Aorta (tissue), 5 donors: ENCODE measurements at places on chromosomes 1 and 21. TPM values are rescaled to one million over a fixed set of nuclear protein-coding genes. Genes with fewer than 3 reads are reported as not detected.

- DNase-seq, result no peak
These were observed 333.8 kb downstream of the KIF26B start for GRCh38 chr1:245488346-245489129.

The HSF2BP gene
- total RNA-seq, result not detected

The KDF1 gene
- total RNA-seq, result not detected

GRCh38 chr1:118535901-118536300 is 350.9 kb upstream of the SPAG17 start:
- no peak for DNase-seq

The GJA8 gene
- total RNA-seq, result not detected

GRCh38 chr1:14811573-14811972 is 213.1 kb downstream of the KAZN start:
- no peak for DNase-seq

DNA sequence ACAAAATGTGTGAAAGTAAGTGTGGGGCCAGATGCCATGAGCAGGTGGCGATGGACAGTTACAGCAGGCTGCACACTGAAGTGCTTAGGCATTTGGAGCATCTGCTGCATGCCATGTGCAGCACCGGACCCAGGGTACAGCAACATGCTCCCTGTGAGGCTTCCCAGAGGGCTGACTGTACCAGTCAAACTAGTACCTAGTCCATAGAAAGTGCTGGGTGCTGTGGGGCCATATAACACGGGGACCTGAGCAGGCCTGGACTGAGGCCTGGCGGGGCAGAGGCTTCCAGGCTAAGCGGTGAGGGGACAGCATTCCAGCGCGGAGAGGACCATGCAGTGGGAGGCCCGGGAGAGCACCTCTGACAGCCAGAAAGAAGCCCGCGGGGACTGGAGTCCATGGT is 29.9 kb upstream of the PKP1 start:
- no peak for DNase-seq

The TLR5 gene
- total RNA-seq, result 20.9 TPM

DNA sequence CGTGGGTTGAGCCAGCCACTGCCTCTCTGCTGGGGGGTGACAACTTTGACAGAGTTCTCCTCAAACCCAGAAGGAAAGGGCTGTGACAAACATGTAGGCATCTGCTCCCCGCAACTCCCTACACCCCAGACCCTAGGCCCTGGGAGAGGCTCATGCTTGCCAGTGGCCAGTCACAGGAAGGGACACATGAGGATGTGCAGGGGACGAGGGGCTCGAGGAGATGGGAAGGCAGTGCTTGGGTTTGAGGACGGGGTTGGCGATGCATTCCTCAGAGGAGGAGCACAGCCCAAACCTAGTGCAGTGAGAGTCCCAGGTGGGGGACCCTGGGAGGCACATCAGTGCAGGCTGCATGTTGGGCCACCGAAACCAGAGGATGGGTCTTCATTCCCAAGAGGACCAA is 62.1 kb downstream of the STUM start:
- DNase-seq, result no peak

The PRAMEF33 gene
- total RNA-seq, result not detected

DNA sequence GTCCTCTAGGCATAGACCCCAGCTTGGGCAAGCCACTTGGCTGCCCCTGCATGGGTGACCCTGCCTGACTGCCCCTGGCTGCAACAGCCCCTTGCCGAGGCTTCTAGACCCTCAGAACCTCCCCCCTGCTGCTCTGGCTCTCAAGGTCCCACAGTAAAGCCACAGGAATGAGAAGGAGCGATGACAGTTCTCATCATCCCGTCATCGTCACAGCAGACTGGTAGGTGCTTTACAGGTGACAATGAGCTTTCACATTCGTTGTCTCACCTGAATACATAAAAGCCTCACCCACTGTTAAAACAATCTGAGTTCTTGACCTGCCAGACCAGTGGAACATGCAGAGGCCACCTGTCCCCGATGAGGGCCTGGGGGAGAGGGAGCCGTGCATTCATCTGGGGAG is 36.0 kb upstream of the GPR157 start:
- no peak for DNase-seq

- DNase-seq, result no peak
These were observed 45.3 kb downstream of the KCNC4 start for GRCh38 chr1:110255392-110255787.

GRCh38 chr21:31204801-31205200 is 139.3 kb downstream of the TIAM1 start:
- no peak for DNase-seq

GRCh38 chr1:61067446-61068019 is 14.8 kb upstream of the NFIA start:
- DNase-seq, result no peak

- no peak for DNase-seq
These were observed 270.0 kb upstream of the ZRANB2 start for GRCh38 chr1:71350805-71351204.

- DNase-seq, result no peak
These were observed 9.0 kb upstream of the PRDX1 start for GRCh38 chr1:45530632-45531135.

DNA sequence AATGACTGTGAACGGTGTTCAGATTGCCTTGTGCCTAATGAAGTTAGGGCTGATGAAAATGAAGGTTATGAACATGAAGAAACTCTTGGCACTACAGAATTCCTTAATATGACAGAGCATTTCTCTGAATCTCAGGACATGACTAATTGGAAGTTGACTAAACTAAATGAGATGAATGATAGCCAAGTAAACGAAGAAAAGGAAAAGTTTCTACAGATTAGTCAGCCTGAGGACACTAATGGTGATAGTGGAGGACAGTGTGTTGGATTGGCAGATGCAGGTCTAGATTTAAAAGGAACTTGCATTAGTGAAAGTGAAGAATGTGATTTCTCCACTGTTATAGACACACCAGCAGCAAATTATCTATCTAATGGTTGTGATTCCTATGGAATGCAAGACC is 96.6 kb downstream of the ZFYVE9 start:
- DNase-seq, result no peak

The ANGPTL1 gene
- total RNA-seq, result 60.4 TPM

- DNase-seq, result no peak
These were observed 90.2 kb upstream of the VAMP3 start for GRCh38 chr1:7680955-7681268.

The MAB21L3 gene
- total RNA-seq, result not detected

The UBR4 gene
- 201 TPM for total RNA-seq

DNA sequence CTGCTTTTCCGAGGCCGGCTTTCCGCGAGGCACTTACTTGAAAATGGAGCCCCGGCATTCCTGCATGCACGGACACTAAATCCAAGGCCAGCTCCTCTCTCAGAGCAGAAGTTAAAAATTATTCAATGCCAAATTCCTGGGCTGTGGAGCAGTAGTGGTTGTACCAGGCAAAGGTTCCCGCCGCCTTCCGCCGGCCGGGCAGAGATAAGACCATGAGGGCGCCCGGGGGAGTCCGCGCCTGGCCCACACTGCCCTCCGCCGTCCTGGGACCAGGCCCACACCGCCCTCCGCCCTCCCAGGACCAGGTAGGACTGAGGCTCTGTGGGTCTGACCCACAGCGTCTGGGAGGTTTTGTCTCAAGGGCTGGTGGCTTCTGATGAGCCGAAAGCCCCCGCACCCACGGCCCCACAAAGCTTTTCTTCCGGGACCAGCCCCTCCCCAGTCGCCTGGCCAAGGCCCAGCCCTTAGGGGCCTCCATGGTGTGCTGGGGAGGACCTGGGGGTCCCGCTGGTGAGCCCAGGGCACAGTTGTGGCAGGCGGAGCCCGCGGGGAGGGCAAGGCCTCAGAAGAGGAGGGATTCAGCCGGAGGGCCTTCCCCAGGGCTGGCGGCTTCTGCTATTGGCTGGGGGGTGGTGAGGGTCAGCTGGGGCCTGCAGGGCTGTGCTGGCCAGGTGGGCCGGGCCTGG is 12.7 kb upstream of the C1orf159 start:
- DNase-seq, result no peak

DNA sequence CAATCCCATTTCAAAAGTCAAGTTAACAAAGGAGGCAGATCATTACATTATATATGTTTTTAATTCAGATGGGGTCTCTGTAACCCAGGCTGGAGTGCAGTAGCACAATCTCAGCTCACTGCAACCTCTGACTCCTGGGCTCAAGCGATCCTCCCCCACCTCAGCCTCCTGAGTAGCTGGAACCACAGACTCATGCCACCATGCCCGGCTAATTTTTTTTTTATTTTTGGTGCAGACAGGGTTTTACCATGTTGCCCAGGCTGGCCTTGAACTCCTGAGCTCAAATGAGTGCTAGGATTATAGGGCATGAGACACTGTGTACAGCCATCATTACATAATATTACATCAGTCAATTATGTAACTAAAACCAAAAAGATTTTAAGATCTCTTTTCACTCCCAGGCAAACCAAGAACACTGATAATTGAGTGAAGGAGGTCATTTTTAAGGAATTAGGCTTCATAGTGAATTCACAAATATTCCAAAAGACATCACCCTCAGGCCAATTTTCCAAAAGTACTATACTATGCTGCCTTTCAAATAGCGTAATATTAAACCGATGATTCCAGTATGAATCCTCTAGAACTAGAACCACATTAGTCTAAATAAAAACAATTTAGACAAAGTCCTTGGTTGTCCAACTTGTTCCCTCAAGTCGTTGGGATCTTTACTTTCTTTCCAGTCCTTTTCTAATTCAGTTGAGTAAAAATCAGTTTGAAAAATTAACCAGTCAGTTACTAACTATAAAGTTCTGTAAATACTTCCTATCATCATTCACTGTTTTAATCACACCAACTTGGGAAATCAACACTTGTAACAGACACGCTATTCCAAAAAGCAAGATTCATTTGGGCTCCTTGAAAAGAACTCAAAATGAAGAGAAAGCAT is 16.1 kb downstream of the TOMM20 start:
- no peak for DNase-seq

The LHX4 gene
- not detected for total RNA-seq

GRCh38 chr21:18218331-18218730 is 26.3 kb upstream of the CHODL start:
- DNase-seq, result no peak

The SPRR2D gene
- not detected for total RNA-seq

GRCh38 chr1:44636688-44637598 is 37.3 kb downstream of the TMEM53 start:
- DNase-seq, result no peak

GRCh38 chr1:18858070-18858688 is 1.3 kb downstream of the TAS1R2 start:
- DNase-seq, result no peak

DNA sequence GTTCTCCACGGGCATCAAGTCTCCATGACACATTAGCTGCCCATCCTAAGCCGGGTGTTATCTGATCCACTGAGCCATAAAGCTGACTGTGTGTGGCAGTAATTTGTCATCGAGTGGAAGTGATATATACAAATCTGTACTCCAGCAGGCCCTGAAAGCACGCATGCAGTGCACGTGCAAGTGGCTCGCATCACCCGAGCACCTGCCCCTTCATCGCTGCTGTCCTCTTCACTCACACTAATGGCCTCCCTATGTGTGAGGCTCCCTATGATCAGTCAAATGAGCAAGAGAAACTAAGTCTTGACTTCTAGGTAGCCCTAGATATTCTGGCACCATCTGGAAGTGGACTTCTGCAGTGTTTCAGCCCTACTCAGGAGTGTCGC is 248.6 kb downstream of the MATN1 start:
- no peak for DNase-seq

DNA sequence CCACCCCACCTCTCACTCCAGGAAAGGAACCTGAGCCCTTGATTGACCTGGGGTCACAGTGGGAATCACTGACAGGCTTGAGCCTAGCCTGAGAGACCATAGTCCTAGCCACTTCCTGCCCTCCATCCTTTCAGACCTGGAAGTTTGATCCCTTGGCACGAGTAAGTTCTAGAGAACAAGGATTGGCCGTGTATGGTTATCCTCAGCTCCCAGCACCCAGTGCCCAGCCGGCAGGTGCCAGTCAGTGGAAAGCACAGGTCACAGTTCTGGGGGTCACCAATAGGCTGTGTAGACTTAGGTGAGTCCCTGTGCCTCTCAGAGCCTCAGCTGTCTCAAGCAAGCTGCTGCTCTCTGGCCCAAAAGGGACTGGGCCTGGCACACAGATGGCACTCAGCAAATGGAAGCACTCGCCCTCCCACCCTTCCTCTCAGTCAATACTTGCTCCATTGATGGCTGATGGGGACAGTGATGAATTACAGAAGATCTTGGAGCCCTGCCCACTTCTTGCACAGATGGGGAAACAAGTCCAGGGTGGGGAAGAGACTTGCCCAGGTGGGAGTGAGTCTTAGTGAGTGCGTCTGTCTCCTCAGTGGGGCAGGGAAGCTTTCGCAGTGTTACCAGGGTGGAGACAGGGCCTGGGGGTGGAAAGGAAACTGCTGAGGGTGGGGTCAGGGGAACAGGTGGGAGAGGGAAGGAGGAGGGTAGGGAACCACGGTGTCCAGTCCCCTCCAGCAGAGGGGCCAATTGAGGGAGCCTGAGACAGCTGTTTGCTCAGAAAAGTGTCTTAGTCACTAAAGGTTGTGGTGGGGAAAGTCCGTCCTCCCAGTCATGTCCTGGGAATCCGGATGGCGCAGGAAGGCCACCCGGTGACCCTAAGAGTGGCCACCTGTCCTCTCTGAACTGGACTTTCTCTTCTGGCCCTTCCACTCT is 2.6 kb upstream of the KCNQ4 start:
- DNase-seq, result peak; percentile 45

GRCh38 chr1:209105701-209106100 is 477.8 kb upstream of the CAMK1G start:
- DNase-seq, result no peak

The ADCY10 gene
- 0.16 TPM for total RNA-seq

The SPRR4 gene
- total RNA-seq, result not detected

The EPHB2 gene
- 5.5 TPM for total RNA-seq

DNA sequence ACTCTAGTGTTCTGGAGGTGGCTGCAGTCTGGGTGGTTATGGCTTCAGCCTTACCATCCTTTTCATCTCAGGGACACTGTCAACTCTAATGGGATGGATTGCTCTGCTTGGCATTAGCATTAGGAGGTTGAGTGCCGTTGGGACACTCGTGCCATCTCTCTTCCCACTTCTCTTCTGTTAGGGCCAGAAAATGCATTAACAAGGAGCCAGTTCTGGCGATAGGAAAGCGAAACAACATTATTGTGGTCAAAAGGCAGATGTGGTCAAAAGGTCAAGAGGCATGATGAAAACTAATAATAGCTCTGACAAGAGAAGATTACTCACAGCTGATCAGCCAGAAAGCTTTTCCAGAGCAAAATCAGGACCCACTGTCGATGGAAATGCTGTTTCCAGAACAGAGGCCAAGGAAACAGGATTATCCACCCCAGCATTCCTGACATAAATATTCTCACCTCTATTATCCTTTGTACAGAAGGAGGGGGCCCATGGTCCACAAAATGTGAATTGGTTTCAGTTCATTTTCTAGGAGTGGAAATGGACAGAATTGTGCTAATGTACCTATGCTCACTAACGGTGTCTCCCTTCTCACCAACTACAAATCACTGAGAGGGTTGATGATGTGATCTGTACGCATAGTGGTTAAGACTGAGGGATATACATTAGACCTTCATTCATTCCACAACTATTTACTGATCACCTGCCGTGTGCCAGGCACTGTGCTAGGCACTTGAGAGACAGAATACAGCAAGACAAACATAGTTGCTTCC is 72.0 kb downstream of the ST6GALNAC5 start:
- no peak for DNase-seq
